ENCODE measurements at places on chromosomes 6 and 20. TPM values are rescaled to one million over a fixed set of nuclear protein-coding genes. Genes with fewer than 3 reads are reported as not detected.
A peak's percentile ranks its signal among the peaks of the same experiment; 100 is the strongest.

DNA sequence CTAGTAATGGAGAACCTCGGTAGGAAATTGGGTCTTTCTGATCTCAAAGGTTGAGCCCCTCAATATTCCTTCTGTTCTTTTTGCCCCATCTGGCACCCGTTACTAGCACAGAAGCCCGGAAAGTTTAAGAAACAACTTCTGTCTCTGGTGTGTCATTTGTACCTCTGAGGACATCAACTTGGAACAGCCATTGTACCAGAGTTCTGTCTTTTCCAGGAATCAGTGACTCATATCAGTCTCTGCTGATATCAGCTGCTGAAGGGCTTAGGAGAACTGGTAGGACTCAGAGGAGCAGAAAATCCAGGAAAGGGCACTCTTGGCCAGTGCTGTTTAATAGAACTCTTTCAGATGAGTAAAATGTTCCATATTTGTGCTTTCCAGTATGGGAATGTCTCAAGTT is 78.3 kb upstream of the CHD6 start:
- DNase-seq, result no peak

DNA sequence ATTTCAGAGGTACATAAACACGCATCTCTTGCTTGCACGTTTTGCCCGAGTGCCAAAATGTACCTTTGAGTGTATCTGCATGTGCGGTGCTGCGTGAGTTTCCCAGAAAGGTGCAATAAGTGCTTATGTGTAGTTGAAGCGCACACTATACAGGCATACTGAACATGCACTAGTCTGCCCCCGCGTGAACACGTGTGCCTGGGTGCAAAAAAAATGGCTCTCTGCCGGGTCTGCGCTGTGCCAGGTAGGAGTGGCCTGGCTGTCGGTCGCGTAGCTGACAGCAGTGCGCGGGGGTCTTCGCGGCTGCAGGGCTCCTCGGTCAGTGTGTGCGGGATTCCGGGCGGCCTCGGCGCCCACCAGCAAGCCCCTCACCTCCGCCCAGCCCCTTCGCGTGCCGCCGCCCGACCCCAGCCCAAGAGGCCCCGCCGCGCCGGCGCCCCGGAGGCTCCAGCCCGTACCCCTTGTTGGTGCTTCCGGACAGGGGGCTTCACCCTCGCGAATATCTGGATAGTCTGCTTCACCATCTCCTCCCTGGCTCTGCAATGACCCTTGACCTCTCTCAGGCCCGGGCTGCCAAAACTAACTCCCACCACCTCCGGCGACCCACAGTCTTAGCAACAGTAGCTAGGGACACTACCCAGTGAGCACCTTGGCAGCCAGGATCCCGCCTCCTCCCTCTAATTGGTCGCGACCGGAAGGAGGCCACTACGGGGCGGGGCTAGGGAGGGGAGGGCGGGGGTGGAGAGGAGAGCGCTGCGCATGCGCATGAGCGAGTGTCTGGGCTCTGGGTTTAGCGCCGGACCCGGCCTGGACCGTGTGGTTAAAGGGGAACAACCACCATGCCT is at the start of gene KIF6:
KIF6 (minus strand) TSS at position 622 of the 845 bp plus-strand sequence; CDS start at position 524, 98 bp downstream.
- DNase-seq, result peak; percentile 94

GRCh38 chr6:112362027-112362795 is 15.1 kb downstream of the RFPL4B start:
- DNase-seq, result no peak

DNA sequence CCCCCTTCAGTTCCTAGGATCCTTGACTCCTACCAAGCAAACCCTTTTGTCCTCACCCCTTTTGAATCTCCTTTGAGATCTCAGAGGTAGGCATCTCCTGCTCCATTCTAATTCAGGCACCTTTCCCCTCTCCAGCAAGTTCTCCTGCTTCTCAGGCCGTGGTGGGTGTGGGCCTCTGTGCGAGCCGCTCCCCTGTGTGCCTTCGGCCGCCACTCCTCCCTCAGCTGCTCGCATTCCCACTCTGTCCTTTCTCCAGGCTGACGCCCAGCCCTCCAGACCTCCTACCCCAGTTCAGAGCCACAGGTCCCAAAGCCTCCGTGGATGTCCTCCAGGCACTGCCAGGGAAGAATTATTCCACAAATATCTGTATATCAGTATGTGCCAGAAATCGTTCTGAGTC is 19.7 kb upstream of the RPS6KA2 start:
- DNase-seq, result no peak

DNA sequence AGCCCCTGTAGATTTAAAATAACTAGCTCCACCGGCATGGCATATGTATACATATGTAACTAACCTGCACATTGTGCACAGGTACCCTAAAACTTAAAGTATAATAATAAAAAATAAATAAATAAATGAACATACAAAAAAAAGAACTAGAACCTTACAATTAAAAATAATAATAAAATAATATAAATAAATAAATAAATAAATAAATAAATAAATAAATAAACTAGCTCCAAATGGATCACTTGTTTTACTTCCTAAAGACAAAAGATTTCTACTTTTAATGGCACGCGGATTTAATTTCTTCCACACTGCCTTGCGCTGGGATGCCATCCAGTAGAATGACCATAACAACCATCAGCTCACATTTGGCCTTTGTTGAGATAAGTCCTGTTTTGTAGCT is 141.0 kb upstream of the NRSN1 start:
- no peak for DNase-seq

- no peak for DNase-seq
Measured at GRCh38 chr6:169250660-169251059, 3.0 kb downstream of the THBS2 start.

DNA sequence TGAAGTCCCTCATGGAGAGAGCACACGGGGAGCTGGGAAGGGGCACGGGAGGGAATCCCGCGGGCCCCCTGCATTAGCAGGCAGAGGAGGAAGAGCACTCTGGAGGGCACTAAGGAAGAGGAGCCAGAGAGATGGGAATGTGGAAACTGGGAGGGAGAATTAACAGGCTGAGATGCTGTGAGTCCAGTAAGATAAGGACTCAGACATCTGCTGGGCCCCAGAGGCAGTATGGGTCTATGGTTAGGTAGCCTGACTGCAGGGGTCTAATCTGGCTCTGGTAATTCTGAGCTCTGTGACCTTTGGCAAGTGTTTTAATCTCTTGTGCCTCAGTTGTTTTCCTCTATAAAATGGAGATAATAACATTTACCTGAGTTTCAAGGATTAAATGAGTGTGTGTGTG is 15.7 kb upstream of the SRSF3 start:
- DNase-seq, result no peak

DNA sequence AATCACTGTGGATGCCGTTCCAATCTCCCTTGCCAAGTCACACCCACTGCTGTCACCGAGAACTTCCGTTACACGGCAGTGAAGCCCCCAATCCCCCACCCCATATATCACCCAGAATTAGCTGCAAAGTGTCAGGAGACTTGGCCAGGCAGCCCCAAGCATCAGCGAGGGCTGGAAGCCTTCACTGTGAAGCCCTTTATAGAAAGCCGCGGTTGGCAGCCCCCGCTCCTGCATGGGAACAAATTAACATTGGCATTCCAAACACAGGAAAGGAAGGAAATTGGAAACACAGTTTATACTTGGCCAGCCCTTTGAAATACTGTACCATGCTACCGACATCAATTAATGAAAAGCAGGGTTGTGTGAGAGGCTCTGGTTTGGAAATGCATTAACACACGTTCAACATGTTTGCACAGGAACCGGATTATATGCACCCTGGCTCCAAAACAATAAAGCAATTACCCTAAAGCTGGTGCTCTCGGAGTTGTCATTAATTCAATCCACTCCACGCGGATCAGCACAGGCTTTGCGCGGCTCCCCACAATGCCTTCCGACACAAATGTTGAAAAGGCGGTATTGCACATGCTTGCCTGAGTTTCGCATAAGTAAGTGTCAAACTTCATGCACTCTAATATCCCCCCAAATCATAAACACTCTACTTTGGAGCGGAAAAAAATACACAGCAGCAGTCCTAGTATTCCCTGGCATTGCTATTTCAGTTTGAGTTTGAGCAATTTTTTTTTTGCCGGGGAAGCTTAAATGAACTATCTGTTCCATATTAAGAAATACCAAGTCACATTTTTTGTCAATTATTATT is 7.1 kb downstream of the BMP7 start:
- DNase-seq, result no peak

DNA sequence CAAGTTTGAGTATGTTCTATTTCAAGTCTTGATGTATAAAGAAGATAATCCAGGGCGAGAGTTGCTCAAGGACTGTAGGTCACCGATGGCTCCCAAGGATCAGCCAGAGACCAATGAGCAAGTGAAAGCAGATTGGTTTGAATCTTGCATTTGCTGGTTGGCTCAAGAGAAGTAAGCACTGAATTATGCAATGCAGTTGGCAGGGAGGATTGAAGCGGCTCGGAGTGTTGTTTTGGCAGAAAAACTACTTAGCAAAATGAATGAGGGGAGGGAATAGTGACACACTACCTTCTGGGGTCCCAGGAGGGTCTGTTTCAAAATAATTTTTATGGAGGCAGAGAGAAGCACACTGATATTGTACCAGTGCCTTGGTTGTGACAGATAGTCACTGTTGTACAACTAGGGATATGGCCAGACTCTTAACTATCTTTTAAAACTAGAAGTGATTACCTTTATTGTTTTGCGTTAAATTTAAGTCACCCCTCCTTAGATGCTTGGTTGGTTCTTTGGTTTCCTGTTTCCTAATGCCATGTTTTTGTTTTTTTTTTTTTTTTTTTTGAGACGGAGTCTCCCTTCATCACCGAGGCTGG is 15.7 kb downstream of the SASH1 start:
- no peak for DNase-seq

GRCh38 chr6:148884461-148884860 is 137.6 kb downstream of the UST start:
- no peak for DNase-seq

GRCh38 chr6:159842035-159842434 is 42.0 kb downstream of the PNLDC1 start:
- no peak for DNase-seq

RAD21L1 gene
- total RNA-seq, result not detected

SRMS gene
- total RNA-seq, result not detected

MACROD2 gene
- total RNA-seq, result 4.2 TPM

All from Right ventricle myocardium superior (tissue), 1 donor.